ENCODE measurements at places on chromosomes 13 and 19. TPM values are rescaled to one million over a fixed set of nuclear protein-coding genes. Genes with fewer than 3 reads are reported as not detected.

The PRODH2 gene
- not detected for total RNA-seq

The DAND5 gene
- total RNA-seq, result not detected

The ZMYM5 gene
- total RNA-seq, result 15.7 TPM

The LACC1 gene
- 15.0 TPM for total RNA-seq

The PSG6 gene
- total RNA-seq, result not detected

The BIVM gene
- 30.4 TPM for total RNA-seq

The IGFL2 gene
- not detected for total RNA-seq

The CGB5 gene
- 0.22 TPM for total RNA-seq

The FAM83E gene
- 0.57 TPM for total RNA-seq

The SIGLEC5 gene
- total RNA-seq, result not detected

The ZNF579 gene
- total RNA-seq, result 5.1 TPM

The ZNF98 gene
- total RNA-seq, result not detected

The RETN gene
- total RNA-seq, result not detected

The CGB2 gene
- total RNA-seq, result not detected

The CCDC70 gene
- not detected for total RNA-seq

The SSC5D gene
- total RNA-seq, result 0.79 TPM

The GFY gene
- not detected for total RNA-seq

The GPR12 gene
- not detected for total RNA-seq

The ADGRE1 gene
- total RNA-seq, result not detected

The DENND1C gene
- not detected for total RNA-seq

The KLHL1 gene
- not detected for total RNA-seq

The SPIB gene
- total RNA-seq, result not detected

The CYP2A6 gene
- total RNA-seq, result not detected

The TMEM38A gene
- 2.3 TPM for total RNA-seq

The HCST gene
- not detected for total RNA-seq

The TUBB4A gene
- not detected for total RNA-seq
